ENCODE measurements at places on chromosomes 12 and 14.

- no peak for DNase-seq
These were observed 31.3 kb upstream of the ATP2A2 start for GRCh38 chr12:110249716-110250225.

- DNase-seq, result no peak
These were observed 100.1 kb downstream of the PLEKHG7 start for GRCh38 chr12:92802906-92803305.

- DNase-seq, result no peak
These were observed 114.6 kb downstream of the PPFIA2 start for GRCh38 chr12:81644503-81644902.

- DNase-seq, result no peak
These were observed 1236.6 kb downstream of the BCL11B start for GRCh38 chr14:98035396-98035795.

DNA sequence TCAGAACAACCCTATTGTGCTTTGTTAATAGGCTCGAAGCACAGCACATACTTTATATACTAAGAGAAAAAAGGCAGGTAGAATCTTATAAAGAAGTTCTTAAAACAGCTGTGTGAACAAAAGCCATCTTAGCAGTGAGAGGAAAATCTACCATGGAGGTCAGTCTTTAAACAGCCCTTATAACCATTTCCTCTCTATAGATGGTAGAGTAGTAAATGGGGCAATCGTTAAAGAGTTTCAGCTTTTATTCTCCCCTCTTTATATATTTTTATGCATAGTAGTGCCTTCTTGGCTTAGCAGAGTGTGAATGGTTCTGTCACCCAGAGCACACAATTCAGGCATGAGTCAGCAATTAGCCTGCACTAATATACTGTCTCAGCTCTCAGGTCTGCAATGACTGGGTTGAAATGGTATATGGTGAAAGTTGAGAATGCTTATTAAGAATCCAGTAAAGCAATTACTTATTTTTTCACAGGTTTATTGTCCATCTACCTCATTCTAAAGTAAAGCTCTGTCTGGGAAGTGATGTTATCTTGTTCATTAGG lies 305.0 kb downstream of the NELL2 start:
- no peak for DNase-seq

GRCh38 chr12:110533607-110534006 lies 31.5 kb downstream of the RAD9B start:
- DNase-seq, result no peak

DNA sequence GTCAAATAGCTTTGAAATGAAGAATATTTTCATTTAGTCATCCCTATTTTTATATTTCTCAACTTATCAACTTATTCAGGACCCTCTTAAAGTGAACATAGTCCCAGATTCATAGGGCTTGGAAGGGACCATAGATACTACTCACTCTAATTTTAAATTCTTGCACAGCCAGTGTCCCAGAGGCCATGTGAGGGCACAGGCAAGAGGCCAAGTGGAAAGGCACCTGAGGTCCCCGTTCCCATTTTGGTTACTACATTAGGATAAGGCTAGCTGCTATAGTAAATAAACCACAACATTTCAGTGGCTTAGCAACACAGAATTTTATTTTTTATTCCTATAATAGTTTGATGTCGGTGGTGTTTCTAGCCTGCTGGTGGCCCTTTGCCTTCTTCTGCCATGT lies 227.8 kb downstream of the SPTSSA start:
- DNase-seq, result no peak

- DNase-seq, result no peak
These were observed 263.4 kb upstream of the FKBP4 start for GRCh38 chr12:2531371-2531770.

- DNase-seq, result no peak
These were observed 668.1 kb downstream of the SLC16A7 start for GRCh38 chr12:60263836-60264493.

DNA sequence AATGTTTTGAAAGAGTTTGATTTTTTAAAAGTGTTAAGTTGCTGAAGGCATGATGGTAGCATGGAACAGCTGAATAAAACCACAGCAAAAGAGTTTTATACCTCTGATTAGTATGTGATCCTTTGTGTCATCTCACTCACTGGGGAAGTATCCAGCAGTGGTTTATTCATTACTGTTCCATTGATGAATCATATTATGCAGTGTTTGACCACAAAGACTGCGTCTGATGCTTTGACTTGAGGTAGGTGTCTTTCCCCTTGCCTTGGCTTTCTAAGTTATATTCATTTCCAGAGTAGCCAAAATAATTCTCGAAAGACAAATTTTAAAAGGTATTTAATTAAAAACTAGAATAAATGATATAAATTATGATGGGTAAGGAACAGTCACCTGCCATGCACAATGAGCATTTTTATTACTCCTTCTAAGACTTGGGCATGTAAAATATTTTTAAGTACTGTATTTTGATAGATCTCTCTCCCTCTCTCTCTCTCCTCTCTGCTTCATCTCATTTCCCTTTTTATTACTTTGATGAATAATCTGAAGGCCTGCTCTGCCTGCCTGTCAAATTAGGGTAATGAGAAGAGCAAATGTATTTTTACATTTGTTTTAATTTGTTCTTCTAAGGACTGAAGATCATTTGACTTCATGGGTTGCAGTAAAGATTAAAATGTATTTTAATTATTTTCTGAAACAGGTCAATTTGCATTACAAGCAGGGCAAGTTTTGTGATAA lies 164.9 kb downstream of the NAV3 start:
- no peak for DNase-seq

- DNase-seq, result no peak
These were observed 43.0 kb downstream of the MAP1LC3B2 start for GRCh38 chr12:116601933-116602810.

DNA sequence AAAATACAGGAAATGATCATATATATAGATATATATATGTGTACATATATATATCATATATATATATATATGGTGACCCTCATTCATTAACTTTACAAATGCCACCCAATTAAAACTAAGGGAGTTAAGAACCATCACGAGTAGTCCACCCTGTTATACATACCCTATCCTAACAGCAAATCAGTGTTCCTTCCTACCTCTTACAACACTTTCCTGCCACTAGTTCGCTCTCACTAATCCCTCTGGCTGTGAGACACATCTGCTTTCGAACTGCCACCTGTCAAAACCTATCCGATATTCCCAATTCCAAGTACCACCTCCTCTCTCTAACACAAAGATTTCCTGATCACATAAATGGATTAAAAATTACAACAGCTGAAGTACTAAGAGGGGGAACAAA lies 100.5 kb downstream of the EEA1 start:
- DNase-seq, result no peak

GRCh38 chr12:92332552-92332951 lies 186.9 kb upstream of the BTG1 start:
- DNase-seq, result no peak

- DNase-seq, result no peak
These were observed 32.5 kb upstream of the TC2N start for GRCh38 chr14:91899806-91900205.

- no peak for DNase-seq
These were observed 36.8 kb upstream of the G2E3 start for GRCh38 chr14:30521899-30522736.

GRCh38 chr12:122096591-122097149 lies 18.1 kb downstream of the MLXIP start:
- no peak for DNase-seq

DNA sequence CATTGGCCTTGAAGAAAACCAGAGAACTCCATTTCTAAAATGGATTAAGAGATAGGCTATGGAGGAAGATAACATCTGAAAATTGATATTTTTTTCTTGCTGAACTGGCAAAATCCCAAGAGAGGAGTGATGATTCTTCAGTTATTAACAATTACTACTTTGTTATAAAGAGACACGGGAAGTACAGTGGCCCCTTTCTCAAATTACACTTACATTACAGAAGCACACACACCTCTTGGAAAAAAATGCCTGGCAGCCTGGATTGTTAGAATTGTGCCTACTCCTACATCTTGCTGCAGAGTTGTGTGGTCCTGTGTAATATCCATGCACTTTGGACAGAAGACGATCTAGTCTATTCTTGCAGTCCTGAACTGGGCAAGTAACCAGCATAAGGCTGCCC lies 71.7 kb downstream of the TGFB3 start:
- no peak for DNase-seq

GRCh38 chr14:104594310-104595046 lies 10.1 kb downstream of the TMEM179 start:
- DNase-seq, result no peak

- DNase-seq, result no peak
These were observed 45.4 kb downstream of the ANO2 start for GRCh38 chr12:5899675-5900074.

DNA sequence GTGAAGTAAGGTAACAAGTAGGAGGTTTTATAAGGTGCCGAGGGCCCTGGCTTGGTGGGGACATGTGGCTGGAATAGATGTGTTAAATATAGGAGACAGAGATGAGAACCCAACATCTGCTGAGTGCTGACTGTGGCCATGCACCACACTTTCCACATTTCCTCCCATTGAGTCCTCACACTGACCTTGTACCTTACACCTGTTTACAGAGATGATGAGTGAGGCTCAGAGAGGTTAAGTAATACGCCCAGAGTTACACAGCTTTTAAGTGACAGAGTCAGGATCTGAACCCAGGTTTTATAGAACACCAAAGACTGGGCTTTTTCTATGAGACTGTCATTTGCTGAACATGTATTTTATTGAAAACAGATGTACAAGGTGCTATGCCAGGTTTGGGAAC lies 70.8 kb upstream of the LTA4H start:
- DNase-seq, result no peak

- no peak for DNase-seq
These were observed 65.4 kb downstream of the DACT1 start for GRCh38 chr14:58703161-58703506.

DNA sequence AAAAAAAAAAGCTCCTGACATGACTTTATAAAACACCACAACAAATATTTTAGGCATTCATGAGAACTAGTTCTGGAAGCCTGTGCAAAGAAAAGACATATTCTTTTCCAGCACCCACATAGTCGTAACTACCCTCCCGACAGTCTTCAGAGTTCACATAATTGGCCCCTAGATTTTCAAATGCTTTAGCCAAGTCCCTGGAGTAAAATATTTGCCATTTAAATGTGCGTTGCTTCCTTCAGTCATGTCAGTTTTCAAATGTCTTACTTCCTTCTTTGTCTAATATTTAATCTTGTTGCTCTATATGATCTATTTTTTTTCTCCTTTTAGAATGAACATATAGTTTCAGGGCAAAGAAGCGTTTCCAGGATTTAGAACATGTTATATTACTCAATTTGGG lies 66.8 kb upstream of the KRAS start:
- DNase-seq, result no peak

DNA sequence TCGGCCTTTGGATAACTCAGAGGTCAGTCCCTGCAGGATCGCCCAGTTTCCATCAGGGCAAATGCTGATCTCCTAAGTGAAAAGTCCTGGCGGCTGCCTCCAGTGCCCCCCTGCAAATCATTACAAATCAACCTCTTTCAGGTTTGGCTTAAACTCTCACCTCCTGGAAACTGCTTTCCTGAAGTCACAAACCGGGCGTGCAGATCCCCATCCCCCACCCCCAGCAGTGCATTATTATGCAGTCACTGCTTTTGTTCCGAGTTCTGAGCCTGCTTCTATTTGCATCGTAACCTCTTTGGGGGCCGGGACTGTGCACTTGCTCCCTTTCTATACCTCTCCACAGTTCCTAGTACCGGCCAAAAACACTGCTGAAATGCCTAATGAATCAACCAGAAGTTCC lies at the start of gene USP44:
TSS of gene USP44 (minus strand) at position 172 of the 400 bp plus-strand sequence. CDS start 17,220 bp downstream, outside the sequence.
- no peak for DNase-seq
